ENCODE measurements at places on chromosomes 13 and 19.

GRCh38 chr13:35712907-35713761 lies 236.6 kb upstream of the MAB21L1 start:
- DNase-seq, result no peak

- no peak for DNase-seq
Observed at GRCh38 chr19:33624586-33624985, 2.8 kb downstream of the CHST8 start.

GRCh38 chr13:48603375-48603774 lies 50.4 kb upstream of the CYSLTR2 start:
- DNase-seq, result no peak

- no peak for DNase-seq
Observed at GRCh38 chr13:46536341-46536740, 16.6 kb upstream of the LRCH1 start.

GRCh38 chr13:73932091-73932490 lies 202.1 kb downstream of the KLF12 start:
- DNase-seq, result no peak

DNA sequence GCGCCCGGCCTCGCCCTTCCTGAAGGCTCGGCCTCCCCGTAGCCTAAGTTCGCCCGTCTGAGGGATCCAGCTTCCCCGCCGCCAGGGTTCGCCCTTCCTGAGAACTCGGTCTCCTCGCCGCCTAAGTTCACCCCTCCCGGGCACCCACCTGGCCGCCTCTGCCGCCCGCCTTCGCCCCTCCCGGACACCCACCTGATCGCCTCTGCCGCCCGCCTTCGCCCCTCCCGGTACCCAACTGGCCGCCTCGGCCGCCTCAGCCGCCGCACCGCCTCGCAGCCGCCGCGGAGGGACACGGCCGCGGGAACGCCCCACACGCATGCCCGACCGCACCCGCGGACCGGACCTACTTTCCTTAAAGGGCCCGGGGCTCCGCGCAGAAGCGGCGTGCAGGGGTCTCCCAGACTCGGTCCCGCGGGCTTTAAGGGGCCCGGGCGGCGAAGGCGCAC lies at the start of gene MOB3A:
MOB3A (minus strand) TSS at position 293 of the 446 bp plus-strand sequence. CDS start 17,766 bp downstream, outside the sequence.
- DNase-seq, result no peak

- DNase-seq, result no peak
Observed at GRCh38 chr13:99733346-99733745, 232.1 kb downstream of the TM9SF2 start.

GRCh38 chr19:29552454-29553280 lies 26.9 kb downstream of the VSTM2B start:
- DNase-seq, result no peak

DNA sequence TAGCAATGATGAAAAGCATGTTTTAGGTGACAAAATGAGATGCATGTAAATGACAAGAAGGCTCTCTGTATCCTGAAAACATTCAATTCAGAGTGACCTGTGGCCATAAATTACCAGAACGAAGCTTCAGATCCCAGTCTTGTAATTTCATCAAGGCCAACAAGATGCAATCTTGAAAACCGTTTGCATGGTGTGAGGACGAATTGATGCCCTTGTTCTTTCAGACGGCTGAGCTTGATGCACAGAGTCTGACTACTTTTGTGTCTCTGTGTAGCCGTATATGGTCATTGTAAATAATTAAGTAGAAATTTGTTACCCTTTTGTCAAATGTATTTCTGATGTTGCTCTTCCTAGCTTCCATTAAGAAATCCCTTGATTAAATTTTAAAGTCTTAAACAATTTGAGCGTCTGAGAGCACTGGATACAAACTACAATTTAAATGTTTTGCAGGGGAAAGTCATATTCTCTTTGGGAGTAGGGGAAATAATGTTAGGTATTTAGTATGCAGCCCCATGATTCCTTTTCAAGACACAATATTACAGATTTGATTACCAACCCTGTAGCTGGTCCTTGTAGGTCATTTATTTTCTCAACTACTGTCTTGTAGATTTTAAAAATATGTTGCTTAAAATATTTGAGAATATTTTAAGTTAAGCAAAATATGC lies 125.8 kb upstream of the PCDH9 start:
- no peak for DNase-seq

- no peak for DNase-seq
Observed at GRCh38 chr13:21463424-21463823, 4.3 kb upstream of the ZDHHC20 start.

DNA sequence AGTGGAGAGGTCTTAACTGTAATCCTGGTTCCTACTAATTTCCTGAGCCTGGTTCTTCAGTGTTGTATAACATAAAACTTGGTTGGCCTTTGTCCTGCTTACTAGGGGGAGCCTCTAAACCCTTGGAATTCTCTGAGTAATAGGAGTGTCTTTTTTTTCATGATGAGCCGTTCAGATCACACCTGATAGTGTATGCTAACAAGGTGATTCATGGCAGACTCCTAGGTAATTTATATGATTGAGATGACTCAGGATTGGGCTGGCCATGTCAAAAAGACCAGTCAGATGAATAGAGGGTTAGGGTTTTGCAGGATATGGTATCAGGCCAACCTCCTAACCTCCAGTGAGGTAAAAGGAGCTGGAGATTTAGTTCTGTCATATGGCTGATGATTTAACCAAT lies 135.8 kb upstream of the KLF12 start:
- no peak for DNase-seq

DNA sequence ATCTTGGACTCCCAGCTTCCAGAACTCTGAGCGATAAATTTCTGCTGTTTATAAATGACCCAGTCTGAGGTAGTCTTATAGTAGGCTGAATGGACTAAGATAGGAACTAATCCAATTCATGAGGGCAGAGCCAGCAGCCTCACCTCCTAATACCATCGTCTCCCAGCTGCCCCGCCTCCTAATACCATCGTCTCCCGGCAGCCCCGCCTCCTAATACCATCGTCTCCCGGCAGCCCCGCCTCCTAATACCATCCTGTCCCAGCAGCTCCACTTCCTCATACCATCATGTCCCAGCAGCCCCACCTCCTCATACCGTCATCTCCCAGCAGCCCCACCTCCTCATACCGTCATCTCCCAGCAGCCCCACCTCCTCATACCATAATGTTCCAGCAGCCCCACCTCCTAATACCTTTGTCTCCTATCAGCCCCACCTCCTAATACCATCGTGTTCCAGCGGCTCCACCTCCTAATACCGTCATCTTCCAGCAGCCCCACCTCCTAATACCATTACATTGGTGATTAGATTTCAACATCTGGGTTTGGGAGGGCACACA lies 2.4 kb upstream of the ARGLU1 start:
- peak; percentile 52 for DNase-seq

- no peak for DNase-seq
Observed at GRCh38 chr19:23314505-23315251, 64.5 kb upstream of the ZNF724 start.

- DNase-seq, result no peak
Observed at GRCh38 chr19:14325134-14325533, 56.1 kb upstream of the ADGRE5 start.

DNA sequence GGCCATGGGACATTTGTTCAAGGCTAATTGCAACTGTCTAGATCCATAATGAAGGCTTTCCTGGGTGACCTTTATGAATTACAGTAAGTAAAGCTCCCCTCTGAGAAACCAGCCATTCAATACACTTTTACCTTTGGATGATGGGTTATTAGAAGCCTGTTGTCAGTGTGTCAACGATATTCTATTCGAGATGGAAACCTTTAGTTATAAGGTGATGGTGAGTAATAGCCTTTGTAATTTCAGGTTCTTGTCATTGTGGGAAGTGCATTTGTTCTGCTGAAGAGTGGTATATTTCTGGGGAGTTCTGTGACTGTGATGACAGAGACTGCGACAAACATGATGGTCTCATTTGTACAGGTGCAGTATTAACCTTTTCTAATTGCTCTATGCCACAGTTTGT lies 261.7 kb downstream of the ITGBL1 start:
- no peak for DNase-seq

GRCh38 chr19:13043285-13043684 lies 48.0 kb downstream of the NFIX start:
- DNase-seq, result no peak

DNA sequence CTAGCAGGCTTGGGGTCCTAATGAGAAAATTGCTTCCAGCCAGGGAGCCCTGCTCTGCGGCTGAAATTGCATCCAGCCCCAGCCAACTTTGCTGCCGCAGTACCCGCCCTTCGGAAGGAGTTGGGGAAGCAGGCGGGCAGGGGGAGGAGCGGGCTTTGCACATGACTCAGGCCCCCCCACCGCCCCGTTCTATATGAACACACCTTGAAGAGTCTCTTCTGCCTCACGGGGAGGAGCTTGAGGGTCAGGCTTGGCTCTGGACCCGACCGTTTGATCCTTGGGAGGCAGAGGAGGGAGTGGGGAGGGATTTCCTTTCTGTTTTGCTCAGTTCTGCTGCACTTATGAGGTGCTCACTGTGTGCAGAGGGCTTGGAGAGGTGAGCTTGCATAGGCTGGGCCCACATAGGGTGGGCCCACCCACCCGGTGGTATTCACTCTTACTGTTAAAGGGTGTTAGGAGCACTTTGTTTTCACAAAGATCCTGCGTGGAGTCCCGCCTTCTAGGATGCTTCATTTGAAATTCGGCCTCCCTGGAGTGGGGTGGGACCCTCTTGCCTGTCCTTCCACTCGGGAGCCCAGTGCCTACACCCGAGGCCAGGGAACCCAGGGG lies 46.5 kb downstream of the LYL1 start:
- no peak for DNase-seq

GRCh38 chr13:103200118-103200885 lies 134.1 kb upstream of the SLC10A2 start:
- no peak for DNase-seq

DNA sequence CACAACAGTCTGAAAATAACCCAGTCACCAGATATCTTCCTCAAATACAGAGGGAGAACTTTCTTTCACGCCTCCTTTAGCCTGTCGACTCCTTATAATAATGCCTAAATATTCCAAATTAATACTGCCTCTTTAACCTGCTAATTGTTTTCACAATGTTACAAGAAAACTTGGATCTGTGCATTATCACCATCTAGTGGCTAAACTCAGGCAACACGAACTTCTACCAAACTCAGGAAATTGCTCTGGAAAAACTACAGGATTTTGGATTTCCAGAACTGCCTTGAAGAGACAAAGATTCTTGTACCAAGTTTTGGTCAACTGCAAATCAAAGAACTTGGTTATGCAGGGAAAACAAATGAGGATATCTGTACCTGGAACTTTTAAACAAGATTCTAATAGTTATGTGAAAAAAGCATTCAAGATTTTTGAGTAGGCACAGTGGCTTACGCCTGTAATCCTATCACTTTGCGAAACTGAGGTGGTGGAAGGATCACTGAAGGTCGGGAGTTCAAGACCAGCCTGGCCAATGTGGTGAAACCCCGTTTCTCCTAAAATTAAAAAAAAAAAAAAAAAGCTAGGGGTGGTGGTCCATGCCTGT lies 10.8 kb downstream of the CLN5 start:
- DNase-seq, result no peak

DNA sequence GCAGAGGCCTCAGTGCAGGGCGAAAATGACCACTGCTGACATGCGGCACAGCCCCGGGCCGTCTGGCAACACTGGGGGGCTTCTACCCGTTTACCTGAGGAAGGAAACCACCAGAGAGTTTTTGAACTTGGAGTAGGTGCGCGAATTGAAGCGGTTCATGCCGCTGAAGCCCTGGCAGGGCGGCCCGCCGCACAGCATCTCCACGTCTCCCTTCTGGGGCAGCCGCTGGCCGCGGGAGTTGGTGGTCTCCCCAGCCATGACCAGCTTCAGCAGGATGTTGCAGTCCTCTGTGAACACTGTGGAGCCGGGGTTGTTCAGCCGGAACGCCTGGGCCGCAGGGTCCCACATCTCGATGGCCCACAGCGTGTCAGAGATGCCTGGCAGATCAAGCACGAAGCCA lies 20.3 kb upstream of the EIF3G start:
- no peak for DNase-seq

DNA sequence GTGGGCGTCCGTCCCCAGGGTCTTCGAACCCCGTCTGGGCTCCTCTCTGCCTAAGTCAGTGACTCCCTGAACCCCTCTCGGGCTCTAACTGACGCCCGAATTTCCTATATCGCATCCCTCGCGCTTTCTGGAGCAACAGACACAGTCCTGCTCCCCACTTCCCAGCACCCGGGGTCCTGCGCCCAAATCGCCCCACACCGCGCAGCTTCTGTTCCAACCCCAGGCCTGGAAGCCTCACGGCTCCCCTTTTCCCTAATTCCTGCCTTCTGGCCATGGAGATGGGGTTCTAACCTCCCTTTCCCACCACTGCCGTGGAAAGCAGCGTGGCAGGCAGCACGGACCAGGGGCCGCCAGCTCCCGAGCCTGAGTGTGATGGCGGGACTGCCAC lies 1.6 kb upstream of the GRTP1 start:
- DNase-seq, result no peak

GRCh38 chr19:17560205-17560595 lies 4.8 kb downstream of the COLGALT1 start:
- no peak for DNase-seq

DNA sequence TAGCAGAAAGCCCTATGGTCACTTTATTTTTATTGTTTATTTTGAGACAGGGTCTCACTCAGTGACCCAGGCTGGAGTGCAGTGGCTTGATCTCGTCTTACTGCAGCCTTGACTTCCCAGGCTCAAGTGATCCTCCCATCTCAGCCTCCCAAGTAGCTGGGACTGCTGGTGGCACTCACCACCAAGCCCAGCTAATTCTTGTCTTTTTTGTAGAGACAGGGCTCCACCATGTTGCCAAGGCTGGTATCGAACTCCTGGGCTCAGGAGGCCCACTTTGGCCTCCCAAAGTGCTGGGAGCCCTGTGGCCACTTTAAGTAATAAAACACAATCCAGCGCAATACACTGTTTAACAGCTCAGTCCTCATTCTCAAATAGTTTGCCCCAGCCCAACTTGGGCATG lies 69.3 kb downstream of the NUFIP1 start:
- no peak for DNase-seq

GRCh38 chr13:63938851-63939250 lies 2523.2 kb upstream of the PCDH20 start:
- no peak for DNase-seq

DNA sequence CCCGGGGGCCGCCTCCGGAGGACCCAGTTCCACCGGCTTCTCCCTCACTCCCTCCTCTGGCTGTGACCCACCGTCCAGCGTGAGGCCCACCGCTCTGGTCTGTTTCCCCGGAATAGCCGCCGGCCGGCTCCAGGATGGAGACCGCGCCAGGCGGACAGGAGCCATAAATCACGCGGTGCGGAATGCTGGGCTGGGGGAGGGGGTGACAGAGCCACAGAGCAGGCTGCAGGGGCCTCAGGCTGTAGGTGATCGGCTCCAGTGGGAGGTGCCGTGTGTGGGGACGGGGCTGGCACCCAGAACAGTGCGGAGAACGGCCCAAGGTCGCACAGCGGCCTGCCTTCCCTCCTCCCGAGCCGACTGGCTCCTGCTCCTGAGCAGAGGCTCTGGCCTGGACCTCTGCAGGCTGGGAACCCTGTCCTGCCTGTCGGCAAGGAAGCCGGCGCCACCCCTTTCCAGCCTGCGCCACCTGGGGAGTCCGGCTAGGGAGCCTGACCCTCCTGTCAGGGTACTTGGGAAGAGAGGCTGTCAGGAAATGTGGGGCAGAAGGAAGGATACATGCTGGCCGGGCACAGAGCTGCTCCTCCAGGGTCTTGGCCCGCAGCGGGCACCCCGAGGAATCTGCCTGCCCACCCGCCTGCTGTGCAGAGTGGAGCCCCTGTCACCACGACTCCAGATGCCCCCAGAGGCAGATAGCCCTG lies 8.3 kb downstream of the PIAS4 start:
- DNase-seq, result no peak

All from stimulated activated CD4-positive, alpha-beta T cell treated with anti-CD3 and anti-CD28 coated beads, Interleukin-4, amount 100 ng/mL, for 4 hours (primary cell).